ENCODE measurements at places on chromosomes 5 and 9. TPM values are rescaled to one million over a fixed set of nuclear protein-coding genes. Genes with fewer than 3 reads are reported as not detected.

CCDC180 gene
- total RNA-seq: 7.6 TPM

DNA sequence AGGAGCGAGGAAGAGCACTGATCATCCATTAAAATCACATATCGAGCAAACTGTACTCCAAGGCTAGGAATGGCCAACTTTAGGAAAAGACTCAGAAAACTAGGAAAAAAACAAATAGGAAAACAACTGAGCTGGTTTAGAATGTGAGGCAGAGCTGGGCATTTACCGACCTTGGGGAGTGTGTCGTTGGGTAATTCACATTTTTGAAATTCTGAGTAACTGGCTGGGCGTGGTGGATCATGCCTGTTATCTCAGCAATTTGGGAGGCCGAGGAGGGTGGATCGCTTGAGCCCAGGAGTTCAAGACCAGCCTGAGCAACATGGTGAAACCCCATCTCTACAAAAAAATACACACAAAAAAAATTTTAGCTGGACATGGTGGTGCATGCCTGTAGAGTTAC is 70.1 kb downstream of the ZFAND5 start:
- peaks cover 6% of the 10 kb centered on the region for H3K4me1 ChIP-seq
- no peaks in the 10 kb centered on the region for H3K27me3 ChIP-seq
- no peak for DNase-seq
- no peak overlapping the region for H3K4me3 ChIP-seq
- no peaks in the 10 kb centered on the region for H3K36me3 ChIP-seq
- no peak overlapping the region for H3K27ac ChIP-seq

GRCh38 chr5:96642281-96642640 is 19.9 kb upstream of the CAST start:
- no peaks in the 10 kb centered on the region for H3K36me3 ChIP-seq
- H3K4me3 ChIP-seq: no peak overlapping the region
- no peaks in the 10 kb centered on the region for H3K4me1 ChIP-seq
- no peak overlapping the region for H3K27ac ChIP-seq
- H3K27me3 ChIP-seq: no peaks in the 10 kb centered on the region

CAVIN4 gene
- total RNA-seq: 0.49 TPM

DNA sequence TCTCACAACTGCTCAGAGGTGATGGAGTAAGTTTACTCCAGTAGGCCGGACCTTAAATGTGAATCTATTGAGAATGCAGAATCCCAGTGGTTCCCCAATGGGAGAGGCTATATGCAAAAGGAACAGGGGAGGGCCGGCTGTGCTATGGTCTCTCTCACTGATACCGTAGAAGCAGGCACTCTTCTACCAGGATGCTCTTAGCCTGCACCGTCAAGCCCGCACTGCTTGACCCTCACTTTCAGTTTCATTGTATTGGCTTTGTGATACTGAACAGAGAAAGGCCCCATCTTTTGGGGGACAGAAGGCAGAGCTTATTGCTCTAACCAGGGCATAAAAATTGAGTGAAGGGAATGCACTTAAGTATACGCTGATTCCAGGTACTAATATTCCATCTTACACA is 615.0 kb upstream of the RGMB start:
- H3K27me3 ChIP-seq: no peaks in the 10 kb centered on the region
- no peak overlapping the region for H3K27ac ChIP-seq
- DNase-seq: no peak
- H3K4me3 ChIP-seq: no peak overlapping the region
- H3K36me3 ChIP-seq: no peaks in the 10 kb centered on the region
- H3K4me1 ChIP-seq: no peaks in the 10 kb centered on the region

- no peaks in the 10 kb centered on the region for H3K27me3 ChIP-seq
- peaks cover 4% of the 10 kb centered on the region for H3K4me1 ChIP-seq
- no peak for DNase-seq
- H3K27ac ChIP-seq: no peak overlapping the region
- no peaks in the 10 kb centered on the region for H3K36me3 ChIP-seq
- H3K4me3 ChIP-seq: no peak overlapping the region
Measured at GRCh38 chr5:31095796-31096195, 97.7 kb upstream of the CDH6 start.

DNA sequence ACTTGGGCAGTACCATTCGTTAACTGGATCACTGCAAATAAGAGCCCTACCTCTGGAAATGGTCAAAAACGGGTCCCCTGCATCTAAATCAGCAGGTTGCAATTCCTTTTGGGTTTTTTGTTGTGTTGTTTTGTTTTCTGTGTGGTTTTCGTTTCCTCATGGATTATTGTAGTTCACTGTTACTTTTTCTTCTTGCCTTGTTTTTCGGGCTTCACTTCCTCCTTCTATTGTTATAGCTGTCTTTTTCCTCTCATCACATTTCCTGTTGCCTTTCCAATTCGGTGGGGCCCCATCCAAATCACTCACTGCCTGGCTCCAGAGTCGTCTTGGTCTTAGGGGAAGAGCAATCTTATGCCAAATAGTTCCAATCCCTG is 8.7 kb upstream of the SSBP2 start:
- no peaks in the 10 kb centered on the region for H3K36me3 ChIP-seq
- DNase-seq: no peak
- no peak overlapping the region for H3K4me3 ChIP-seq
- H3K4me1 ChIP-seq: peaks cover 17% of the 10 kb centered on the region

DNA sequence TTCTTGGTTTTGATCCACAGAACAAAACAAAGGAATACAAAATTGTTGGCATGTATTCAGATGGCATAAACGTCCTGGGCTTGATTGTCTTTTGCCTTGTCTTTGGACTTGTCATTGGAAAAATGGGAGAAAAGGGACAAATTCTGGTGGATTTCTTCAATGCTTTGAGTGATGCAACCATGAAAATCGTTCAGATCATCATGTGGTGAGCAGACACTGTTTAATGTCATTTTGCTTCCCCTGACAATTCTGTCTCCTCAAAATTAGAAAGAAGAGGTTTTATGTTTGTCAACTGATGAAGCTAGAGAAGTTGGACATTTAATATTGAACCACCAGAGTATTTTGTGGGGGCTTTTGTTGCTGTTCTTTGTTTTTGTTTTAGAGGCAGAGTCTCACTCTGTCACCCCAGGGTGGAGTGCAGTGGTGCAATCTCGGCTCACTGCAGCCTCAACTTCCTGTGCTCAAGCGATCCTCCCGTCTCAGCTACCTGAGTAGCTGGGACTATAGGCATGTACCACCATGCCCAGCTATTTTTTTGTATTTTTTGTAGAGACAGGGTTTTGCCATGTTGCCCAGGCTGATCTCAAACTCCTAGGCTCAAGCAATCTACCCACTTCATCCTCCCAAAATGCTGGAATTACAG is 82.0 kb downstream of the SLC1A1 start:
- H3K4me1 ChIP-seq: no peaks in the 10 kb centered on the region
- H3K4me3 ChIP-seq: no peak overlapping the region
- no peaks in the 10 kb centered on the region for H3K27me3 ChIP-seq
- H3K27ac ChIP-seq: no peak overlapping the region

DNA sequence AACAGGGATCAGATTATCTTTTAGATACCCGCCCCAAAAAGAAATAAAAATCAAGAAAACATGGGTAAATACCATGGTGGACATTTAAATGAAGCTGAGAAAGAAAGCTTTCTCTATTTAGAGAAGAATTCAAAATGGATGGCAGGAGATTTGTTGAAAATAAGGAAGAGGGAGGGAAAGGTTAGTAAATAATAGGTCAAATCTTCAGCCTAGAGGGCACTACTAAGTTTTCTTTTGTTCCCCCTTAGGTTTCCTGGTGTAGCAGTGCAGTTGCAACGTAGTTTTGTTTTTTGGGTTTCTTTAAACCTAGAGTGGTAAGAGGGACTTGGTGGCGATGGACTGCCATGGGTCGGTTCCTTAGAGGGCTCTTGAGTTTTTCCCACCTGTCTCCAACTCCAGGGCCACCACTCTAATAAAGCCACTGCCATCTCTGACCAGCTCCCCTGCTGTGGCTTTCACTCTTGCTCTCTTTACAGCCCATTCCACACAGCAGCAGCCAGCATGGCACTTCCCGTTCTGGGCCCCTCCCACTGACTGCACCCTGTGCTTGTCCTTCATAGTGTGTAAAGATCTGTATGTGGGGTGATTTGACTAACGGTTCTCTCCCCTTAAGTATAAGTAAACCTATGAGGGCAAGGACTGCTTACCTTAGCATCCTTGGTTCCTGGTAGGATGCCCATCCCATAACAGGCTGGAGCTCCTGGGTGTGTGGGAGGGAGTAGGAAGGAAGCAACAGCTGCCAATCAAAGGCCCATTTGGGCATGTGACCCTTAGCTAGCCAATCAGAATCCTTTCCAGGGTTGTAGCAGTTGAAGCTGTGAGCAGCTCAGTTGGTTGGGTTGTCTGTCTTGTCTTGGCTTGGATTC is 118.3 kb downstream of the SLC1A3 start:
- no peak overlapping the region for H3K4me3 ChIP-seq
- H3K36me3 ChIP-seq: no peaks in the 10 kb centered on the region
- no peaks in the 10 kb centered on the region for H3K27me3 ChIP-seq
- no peaks in the 10 kb centered on the region for H3K4me1 ChIP-seq

RPL37 gene
- total RNA-seq: 489 TPM

GRCh38 chr9:73715591-73715990 is 563.9 kb downstream of the ANXA1 start:
- no peak overlapping the region for H3K27ac ChIP-seq
- H3K27me3 ChIP-seq: no peaks in the 10 kb centered on the region
- DNase-seq: no peak
- no peaks in the 10 kb centered on the region for H3K36me3 ChIP-seq

DNA sequence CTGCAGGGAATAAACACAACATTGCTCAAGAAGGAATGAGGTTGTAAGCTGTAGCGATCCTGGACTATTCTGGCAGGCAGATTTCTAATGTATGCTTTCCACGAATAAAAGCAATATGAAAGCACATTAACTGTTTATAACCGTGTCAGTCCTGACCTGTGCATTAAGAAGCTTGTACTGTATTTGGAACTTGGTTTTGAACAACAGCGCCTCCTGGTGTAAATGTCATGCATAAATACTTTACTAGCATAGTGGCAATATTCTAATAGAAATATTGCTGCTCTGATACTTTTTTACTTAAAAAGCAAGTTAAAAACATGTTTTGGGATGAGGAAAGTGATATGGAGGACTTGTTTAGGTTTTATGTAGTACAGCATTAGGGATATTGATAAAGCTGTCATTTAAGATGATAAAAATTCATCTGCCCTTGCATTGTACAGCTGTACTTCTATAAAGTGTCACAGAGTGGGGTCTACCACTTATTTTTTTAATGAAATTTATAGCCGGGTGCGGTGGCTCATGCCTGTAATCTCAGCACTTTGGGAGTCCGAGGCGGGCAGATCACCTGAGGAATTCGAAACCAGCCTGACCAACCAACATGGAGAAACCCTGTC is 70.7 kb upstream of the GNE start:
- no peak for DNase-seq
- H3K27ac ChIP-seq: no peak overlapping the region
- no peaks in the 10 kb centered on the region for H3K27me3 ChIP-seq
- peaks cover 4% of the 10 kb centered on the region for H3K4me1 ChIP-seq
- H3K36me3 ChIP-seq: no peaks in the 10 kb centered on the region

DNA sequence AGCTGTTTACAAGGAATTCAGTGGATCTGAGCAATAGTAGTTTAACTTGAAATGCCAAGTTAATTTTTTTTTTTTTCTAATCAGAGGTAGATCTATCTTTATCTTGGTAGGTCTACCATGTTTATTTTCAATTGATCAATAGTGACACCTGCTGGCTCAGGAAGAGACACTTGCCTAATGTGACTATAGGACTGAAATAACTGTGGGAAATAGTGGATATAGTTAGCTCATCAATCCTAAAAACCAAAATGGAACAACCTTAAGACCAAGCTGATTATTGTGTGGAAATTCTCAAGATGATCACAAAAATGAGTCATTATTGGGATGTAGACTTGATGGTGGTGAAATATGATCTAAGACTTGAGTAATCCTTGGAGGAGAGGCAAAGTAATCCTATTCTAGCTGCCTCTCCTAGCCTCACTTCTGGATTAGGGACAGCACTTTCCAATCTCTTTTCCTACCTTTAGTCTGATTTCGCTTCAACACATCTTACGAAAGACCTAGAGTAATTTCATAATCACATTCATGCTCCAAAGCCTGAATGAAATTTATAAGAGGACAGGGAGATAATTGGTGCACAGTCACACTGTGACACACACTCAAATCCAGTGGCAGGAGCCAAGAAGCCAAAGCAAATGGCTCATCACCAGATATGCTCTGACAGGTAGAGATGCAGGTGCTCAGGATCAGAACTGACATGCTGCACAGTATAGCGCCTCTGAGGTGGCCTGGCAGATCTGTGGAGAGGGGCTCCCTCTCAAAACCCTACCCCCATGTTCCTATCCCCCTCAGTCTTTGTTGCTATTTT is 156.3 kb downstream of the HMHB1 start:
- no peaks in the 10 kb centered on the region for H3K4me1 ChIP-seq
- no peaks in the 10 kb centered on the region for H3K27me3 ChIP-seq
- no peak for DNase-seq
- H3K36me3 ChIP-seq: no peaks in the 10 kb centered on the region
- H3K27ac ChIP-seq: no peak overlapping the region

- H3K4me3 ChIP-seq: peak overlapping the region; percentile 91
- H3K27ac ChIP-seq: peak overlapping the region; percentile 87
- no peak for DNase-seq
- H3K4me1 ChIP-seq: peaks cover 49% of the 10 kb centered on the region
Measured at GRCh38 chr9:129834489-129835127, 467 bp downstream of the C9orf78 start.

GRCh38 chr5:40172721-40173120 is 507.0 kb upstream of the PTGER4 start:
- H3K27me3 ChIP-seq: no peaks in the 10 kb centered on the region
- H3K36me3 ChIP-seq: no peaks in the 10 kb centered on the region
- DNase-seq: no peak
- H3K4me1 ChIP-seq: no peaks in the 10 kb centered on the region

HDHD3 gene
- 31.7 TPM for total RNA-seq

IL31RA gene
- total RNA-seq: not detected

- H3K4me3 ChIP-seq: no peak overlapping the region
- H3K27ac ChIP-seq: no peak overlapping the region
- no peaks in the 10 kb centered on the region for H3K4me1 ChIP-seq
- DNase-seq: no peak
- H3K27me3 ChIP-seq: no peaks in the 10 kb centered on the region
Measured at GRCh38 chr5:31131381-31131891, 62.0 kb upstream of the CDH6 start.
